ENCODE measurements at places on chromosomes 13 and 19.

GRCh38 chr19:42283188-42284065 lies 14.4 kb downstream of the CIC start:
- peak; percentile 49 for DNase-seq

DNA sequence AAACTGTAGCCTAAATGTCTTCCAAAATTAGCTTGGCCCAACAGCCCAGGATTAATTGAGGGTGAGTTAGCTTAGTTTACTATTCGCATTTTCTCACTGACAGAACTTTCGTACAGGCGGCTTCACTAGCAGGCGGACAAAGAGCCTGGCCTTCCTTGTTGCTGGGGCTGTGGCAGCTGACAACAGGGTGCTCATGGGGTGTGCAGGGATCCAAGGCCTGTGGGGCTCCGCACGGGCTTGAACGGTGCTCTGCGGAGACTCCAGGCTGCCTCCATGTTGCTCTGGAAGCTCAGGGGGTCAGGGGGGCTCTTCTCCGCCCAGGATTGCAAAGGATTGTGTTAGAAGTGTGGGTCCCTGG lies 36.3 kb upstream of the DPRX start:
- no peak for DNase-seq

- DNase-seq: no peak
Measured at GRCh38 chr13:72763411-72763810, 18.3 kb downstream of the DIS3 start.

DNA sequence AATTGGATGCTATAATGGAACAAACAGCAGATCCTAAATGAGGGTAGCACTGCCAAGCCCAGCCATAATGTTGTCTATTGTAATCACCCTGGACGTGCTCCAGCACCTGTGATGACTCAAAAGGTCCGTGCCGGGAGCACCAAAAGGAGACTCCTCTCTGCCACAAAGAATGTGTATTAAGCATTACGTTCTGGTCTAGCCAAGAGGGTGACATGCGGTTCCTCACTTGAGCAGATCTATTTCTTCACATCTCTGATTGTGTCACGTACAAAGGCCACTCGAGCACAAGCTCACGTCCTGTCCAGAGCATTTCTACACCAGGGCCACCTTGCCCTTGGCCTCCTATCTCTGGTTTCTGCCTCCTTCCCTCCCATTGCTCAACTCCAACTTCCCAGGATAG lies 219.9 kb upstream of the IRS2 start:
- no peak for DNase-seq

DNA sequence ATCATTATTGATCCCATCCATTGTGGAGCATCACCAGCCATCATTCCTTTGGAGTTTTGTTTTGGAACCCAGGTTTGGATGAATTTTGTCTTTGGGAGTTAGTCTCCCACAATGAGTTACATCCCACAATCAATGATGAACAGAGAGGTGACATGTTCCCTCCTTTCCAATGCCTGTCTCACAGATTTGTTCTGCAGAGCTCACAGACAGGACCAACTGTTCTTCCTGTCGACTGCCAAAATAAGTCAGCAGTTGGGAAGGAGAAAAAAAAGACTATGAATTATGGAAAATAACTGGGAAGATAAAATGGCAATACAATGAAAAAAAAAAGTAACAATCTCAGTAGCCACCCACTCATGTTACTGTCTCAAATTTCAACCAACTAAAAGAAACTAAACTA lies 489.1 kb downstream of the MYO16 start:
- no peak for DNase-seq

DNA sequence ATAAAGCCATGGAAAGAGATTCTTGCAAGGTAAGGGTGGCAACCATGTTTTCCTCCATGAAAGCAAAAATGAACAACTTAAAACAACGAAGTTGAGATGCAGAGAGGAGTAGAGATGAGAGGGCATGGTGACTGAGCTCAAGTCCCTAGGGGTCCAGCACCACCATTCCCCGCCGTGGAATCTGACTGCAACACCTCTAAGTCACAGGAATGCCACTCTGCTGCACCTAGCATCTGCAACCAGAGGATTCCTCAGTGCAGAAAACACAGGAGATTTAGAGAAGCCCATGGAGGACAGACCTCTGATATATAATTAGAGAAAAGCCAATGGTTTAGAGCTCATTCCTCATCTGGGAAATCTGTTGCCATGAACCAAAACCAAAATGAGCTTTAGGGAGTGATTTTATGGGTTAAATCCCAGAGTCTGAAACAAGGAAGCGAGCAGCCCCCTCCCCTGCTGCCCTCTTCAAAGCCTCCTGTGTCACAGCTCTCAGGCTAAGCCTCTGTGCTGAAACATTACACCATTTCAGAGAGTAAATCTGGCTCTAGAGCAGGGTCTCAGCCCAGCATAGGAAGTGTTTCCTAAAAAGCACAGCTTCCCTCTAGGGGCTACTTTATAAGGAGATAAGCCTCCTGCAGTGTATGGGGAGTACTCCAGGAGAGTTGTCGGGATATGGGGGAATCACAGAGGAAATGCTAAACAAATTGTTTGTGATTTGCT lies 1043.6 kb downstream of the UQCRFS1 start:
- no peak for DNase-seq

DNA sequence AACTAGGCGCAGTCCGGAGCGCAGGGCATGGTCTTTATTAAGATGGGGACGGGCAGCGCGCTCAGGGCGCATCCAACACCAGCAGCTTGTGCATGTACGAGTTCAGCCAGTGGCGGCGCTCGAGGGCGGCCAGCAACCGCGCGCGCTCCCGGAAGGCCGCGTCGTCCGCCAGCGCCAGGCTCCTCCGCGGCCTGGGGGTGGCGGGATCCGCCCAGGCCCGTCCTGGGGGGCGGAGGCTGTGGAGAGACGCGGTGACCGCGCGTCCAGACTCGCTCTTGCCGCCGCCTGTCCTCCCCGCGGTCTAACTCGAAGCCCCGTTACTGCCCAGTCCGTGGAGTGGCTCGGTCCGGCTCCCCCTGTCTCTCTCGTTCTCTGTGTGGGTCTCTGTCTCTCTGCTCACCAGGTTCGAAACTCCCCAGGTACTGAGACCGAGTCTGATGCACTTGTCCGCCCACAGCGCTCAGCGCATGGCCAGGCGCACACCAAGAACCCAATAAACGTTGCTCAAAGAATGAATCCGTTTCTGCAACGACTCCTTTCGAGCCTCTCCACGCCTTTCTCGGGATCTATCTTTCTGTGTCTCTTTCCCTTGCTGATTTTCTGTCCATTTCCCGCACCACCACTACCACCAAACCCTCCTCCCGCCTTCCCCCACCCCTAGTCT lies 702 bp downstream of the PTH2 start:
- DNase-seq: no peak

DNA sequence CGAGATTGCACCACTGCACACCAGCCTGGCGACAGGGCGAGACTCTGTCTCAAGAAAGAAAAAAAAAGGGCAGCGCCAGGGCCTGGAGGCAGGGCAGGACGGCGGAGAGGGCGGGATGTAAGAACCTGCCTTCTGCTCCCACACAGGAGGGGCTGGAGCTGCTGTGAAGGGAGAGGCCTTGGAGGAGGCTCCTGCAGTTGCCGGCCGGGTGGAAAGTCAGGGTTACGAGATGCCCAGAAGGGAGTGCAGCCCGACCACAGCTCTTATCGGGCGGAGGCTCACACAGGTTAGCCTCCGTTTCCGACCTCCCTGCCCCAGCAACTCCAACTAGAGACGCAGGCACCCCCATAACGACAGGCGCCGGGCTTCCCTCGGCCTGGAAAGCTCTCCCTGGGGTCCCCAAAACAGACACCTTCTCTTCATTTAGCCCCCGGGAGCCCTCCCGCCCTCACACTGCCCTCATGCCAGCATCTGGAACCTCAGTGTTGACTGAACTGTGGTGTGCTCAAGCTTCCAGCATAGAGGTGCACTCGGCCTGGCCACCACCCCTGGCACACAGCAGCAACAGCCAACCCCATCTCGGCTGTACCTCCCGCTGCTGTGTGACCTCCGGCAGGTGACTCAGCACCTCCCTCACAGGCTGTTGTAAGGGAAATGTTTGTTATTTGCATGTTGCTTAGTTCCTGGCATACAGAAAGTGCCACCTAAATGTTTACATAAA lies 1.4 kb downstream of the PLPP2 start:
- DNase-seq: peak; percentile 47

DNA sequence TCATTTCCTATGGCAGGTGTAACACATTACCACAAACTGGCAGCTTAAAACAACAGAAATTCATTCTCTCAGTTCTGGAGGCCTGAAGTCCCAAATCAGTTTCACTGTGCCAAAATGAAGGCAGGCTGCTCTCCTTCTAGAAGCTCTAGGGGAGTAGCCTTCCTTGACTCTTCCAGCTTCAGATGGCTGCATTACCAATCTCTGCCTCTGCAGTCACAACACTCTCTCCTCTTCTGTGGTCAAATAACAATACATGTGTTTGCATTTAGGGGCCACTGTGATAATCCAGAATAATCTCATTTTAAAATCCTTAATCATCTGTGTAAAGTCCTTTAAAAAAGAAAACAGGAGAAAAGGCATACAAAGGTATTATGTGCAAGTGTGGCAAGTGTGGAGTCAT lies 7.8 kb downstream of the DIAPH3 start:
- no peak for DNase-seq

- no peak for DNase-seq
Measured at GRCh38 chr13:113765564-113765910, 6.5 kb downstream of the TMEM255B start.

- no peak for DNase-seq
Measured at GRCh38 chr13:36242761-36243160, 28.4 kb upstream of the SOHLH2 start.

- DNase-seq: no peak
Measured at GRCh38 chr19:54186934-54187381, 2.4 kb downstream of the MBOAT7 start.

DNA sequence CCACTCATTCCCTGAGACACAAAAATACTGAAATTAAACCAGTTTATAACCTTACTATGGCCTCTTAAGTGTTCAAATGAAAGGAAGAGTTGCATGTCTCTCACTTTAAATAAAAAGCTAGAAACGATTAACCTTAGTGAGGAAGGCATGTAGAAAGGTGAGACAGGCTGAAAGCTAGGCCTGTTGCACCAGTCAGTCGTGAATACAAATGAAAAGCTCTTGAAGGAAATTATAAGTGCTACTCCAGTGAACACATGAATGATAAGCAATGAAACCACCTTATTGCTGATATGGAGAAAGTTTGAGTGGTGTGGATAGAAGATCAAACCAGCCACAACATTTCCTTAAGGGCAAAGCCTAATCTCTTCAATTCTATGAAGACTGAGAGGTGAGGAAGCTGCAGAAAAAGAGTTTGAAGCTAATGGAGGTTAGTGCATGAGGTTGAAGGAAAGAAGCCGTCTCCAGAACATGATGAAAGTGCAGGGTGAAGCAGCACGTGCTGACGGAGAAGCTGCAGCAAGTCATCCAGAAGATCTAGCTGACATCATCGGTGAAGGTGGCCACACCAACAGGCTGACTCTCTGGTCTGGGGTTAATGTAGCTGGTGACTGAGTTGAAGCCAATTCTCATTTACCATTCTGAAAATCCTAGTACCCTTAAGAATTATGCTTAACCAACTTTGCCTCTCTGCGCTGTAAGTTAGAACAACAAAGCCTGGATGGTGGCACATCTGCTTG lies 94.5 kb upstream of the TEX29 start:
- no peak for DNase-seq

DNA sequence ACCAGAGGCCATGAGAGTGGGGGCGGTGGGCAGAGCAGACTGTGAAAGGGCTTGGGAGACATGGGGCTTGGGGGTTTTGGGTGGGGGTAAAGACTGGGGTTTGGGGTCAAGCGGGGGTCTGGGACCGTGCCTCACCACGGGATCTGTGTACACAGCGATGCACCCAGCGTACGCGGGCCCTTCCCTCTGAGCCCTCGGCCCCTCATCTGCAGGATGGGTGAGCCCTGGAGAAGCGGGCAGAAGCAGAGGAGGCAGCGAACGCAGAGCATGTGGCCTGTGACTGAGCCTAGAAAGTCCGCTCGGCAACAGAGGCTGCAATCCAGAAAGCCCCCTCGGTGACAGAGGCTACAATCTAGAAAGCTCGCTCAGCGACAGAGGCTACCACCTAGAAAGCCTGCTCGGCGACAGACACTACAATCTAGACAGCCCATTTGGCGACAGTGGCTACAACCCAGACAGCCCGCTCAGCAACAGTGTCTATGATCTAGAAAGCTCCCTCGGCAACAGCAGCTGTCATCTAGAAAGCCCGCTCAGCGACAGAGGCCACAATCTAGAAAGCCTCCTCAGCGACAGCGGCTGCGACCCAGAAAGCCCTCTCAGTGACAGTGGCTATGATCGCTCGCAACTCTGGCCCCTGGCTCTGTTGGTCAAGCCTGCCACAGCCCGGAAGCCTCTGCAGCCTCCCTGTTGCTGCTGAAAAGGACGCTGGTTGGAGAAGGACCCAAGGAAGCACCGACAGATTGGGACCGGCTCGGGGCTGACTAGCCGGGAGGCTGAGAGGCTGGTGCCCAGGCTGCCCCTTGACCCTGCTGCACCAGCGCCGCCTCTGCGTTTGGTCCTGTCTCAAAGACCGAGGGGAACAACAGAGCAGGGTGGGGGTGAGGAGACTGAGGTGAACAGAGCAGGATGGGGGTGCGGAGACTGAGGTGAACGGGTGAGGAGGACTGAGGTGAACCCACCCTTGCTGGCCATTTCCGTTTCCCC lies 68.6 kb downstream of the SPACA7 start:
- no peak for DNase-seq

GRCh38 chr13:40192452-40192851 lies 474.0 kb downstream of the FOXO1 start:
- DNase-seq: no peak
